H1 (cell line): ENCODE measurements at places on chromosomes 7 and 10. TPM values are rescaled to one million over a fixed set of nuclear protein-coding genes. Genes with fewer than 3 reads are reported as not detected.

GRCh38 chr7:68783684-68784083 is 814.6 kb upstream of the AUTS2 start:
- H3K4me3 ChIP-seq = no peak overlapping the region
- no peaks in the 10 kb centered on the region for H3K36me3 ChIP-seq
- no peak for DNase-seq

DNA sequence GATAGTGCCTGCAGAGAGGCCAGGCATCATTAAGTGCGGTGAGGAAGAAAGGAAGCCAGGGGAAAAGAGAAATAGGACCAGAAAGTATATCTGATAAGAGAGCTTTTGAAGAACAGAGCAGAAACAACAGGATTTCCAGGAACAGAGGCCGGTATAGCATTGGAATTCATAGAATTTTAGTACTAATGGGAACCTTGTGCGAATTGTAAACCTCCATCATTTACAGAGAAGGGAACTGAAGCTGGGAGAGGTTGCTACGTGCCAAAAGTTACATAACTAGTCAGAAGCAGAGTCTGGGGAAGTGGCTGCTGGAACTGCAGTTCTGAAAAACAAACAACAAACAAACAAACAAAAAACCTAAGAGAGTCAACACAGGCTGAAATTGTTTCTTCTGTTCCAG is 5.4 kb upstream of the ZMYND11 start:
- no peaks in the 10 kb centered on the region for H3K36me3 ChIP-seq
- DNase-seq = no peak
- H3K4me3 ChIP-seq = no peak overlapping the region
- H3K4me1 ChIP-seq = no peaks in the 10 kb centered on the region

GRCh38 chr10:42475168-42476098 is 162.9 kb downstream of the ZNF33B start:
- H3K27ac ChIP-seq = no peak overlapping the region
- H3K4me3 ChIP-seq = no peak overlapping the region
- H3K27me3 ChIP-seq = no peaks in the 10 kb centered on the region
- no peak for DNase-seq
- no peaks in the 10 kb centered on the region for H3K4me1 ChIP-seq

- no peaks in the 10 kb centered on the region for H3K27me3 ChIP-seq
- DNase-seq = no peak
- H3K27ac ChIP-seq = no peak overlapping the region
- no peak overlapping the region for H3K4me3 ChIP-seq
- no peaks in the 10 kb centered on the region for H3K36me3 ChIP-seq
Observed at GRCh38 chr10:36578306-36578705, 547.1 kb upstream of the ANKRD30A start.

GRCh38 chr7:128021366-128021765 is 9.9 kb downstream of the LRRC4 start:
- no peak overlapping the region for H3K4me3 ChIP-seq
- no peaks in the 10 kb centered on the region for H3K27me3 ChIP-seq
- H3K27ac ChIP-seq = no peak overlapping the region

The COL17A1 gene
- 0.37 and 1.9 TPM in 2 replicates for total RNA-seq

The KCNMA1 gene
- total RNA-seq = 9.5 and 11.1 TPM in 2 replicates

The SPDYE11 gene
- not detected in 2 replicates for total RNA-seq
